Skeletal muscle cell (primary cell): ENCODE measurements at places on chromosomes 12 and 14.
A peak's percentile ranks its signal among the peaks of the same experiment; 100 is the strongest.

DNA sequence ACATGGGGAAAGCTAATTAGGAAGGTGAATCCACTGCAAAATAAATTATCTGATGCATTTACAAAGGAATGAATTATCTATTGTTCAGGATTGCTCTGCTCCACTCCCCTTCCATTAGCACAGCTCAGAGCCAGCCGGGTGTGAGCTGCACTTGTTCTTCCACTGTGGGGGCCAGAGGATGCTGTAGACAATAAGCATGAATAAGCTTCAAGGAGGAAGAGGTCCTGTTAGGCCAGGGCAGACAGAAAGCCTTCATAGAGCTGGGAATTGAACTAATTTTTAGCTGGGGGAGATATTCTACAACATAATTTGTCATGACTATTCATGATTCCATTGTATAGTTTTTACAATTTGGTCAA lies 137.6 kb upstream of the MAX start:
- no peak for DNase-seq

DNA sequence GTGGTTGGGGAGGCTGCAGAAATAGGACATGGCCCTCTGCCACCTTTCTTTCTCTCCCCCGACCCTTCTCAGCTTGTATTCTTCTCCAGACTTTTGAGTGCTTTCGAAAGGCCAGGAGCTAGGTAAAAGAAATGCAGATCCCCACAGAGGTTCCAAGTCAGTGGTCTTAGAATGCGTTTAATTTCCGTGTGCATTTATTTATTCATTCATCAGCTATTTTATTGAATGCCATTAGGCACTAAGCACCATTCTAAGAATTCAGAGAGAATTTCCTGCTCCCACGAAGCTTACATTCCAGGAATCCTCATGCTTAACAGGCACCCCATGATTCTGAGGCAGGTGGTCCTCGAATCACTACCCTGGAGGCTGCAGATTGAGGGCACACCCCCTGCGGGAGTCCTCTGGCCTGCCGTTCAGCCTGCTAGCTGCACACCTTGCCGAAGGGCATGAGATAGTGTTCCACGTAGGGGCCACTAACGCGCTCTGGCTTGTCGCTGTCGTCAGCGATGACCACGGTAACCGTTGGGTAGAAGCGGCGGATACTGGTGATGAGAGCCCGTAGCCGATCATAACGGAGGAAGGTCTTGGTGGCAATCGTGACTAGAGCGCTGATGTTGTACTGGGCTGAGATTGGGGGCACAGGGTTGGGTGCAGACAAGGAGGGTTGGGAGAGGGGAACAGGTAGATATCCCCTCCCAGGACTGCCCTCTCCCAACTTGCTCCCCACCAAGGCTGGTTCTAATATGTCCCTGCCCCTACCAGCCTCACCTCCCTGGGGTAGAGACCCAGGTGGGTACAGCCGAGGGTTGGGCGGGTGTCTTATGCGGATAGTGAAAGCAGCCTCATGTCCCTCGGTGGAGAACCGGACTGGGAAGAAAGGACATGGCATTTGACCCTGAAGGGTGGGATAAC lies 4.5 kb downstream of the B4GALNT1 start:
- no peak for DNase-seq

GRCh38 chr14:69943084-69943780 lies 64.0 kb downstream of the SMOC1 start:
- DNase-seq = no peak

GRCh38 chr12:12501121-12501520 lies 61.5 kb downstream of the DUSP16 start:
- no peak for DNase-seq

GRCh38 chr12:84502907-84503787 lies 409.5 kb downstream of the SLC6A15 start:
- DNase-seq = peak; percentile 25

DNA sequence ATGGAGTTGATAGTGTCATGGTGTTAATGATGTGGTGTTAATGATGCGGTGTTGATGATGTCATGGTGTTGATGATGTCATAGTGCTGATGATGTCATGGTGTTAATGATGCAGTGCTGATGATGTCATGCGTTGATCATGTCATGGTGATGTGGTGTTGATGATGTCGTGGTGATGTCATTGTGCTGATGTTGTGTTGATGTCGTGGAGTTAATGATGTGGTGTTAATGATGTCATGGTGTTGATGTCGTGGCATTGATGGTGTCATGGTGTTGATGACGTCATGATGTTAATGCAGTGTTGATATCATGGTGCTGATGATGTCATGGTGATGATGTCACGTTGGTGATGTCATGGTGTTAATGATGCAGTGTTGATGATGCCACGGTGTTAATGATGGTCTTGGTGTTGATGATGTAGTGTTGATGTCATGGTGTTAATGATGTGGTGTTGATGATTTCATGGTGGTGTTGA lies 49.1 kb upstream of the RIMBP2 start:
- no peak for DNase-seq

DNA sequence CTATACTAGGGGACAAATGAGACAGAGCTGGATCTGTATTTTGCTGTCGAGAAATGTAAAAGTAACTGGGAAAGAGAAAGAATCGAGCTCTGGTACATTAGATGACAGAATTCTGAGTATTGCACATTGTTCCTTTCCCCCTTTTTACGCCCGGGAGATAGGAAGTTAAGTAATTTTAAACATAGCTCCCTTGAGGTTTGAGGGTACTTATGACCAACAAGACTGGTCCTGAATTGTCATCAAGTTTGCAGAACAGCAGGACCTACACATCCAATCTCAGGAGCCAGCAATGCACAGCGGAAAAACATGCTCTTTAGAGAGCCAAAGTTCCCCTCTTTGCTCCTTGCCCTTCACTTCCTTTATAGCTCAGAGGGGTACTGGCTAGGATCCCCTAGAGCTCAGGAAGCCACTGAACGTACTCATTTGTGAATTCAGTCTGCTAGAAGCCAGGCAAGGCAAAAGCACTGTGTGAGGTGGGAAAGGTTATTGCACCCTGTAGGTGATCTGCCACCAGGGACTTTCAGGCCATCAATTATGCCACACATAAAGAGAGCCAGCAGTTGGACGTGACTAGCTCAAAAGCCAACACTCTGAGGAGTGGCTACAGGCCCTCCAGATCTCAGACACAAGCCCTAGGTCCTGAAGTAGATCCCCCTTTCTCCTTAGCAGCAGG lies 333.8 kb downstream of the KCNH5 start:
- no peak for DNase-seq

DNA sequence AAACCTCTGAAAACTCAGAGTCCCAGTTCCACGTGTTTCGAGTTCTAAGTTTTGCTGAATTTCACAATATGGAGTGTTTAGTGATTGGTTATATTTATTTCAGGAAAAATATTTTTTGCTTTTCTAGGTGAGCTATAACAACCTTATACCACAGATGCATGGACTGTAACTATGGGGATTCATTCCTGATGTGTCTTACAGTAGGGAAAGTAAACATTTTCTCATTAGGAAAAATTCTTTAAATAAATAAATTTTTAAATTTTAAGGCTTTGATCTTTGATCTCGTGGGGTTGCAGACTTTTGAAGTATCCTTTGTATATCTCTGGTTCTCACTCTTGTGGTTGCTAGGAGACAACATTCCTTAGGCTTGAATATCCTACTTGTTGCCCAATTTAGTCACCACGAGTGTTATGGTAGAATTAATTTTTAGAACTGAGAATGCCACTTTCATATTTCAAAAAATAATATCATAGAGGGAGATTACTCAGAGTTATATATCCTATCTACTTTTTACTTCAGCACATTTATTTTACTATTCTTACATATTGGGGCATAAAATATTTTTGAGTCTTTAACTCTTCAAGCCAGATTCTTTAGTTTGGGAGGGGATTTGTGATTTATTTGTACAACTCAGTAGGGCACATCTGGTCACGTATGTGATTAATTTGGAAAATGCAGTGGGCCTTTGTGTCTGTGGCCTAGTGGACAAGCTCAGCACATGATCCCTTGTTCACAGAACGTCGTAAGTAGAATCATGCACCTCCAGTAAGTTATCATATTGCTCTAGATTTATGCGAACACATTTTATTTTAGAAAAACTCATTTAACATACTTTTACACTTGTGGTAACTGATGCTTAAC lies 224.0 kb downstream of the TTC6 start:
- DNase-seq = peak; percentile 7

DNA sequence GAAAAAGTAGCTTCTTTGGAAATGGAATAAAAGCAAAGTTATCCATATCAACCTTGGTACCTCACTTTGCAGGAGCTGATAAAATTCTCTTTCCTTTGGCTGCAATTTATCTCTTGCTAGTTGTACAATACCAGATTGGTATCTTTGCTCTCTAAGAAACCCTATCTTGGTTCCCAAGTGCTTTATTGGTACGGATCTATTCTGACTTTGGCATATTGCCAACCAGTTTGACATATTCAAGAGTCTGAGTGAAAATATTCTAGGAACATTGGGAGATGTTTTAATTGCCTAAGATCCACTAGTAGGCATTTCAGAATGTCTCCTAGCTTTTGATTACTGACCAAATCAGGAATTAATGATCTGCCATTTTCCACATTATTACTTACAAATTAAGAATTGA lies 167.2 kb upstream of the ATP2B1 start:
- DNase-seq = no peak

- DNase-seq = no peak
These were observed 5.5 kb downstream of the CEP170B start for GRCh38 chr14:104870368-104871144.

GRCh38 chr14:31944256-31945073 lies 132.6 kb upstream of the ARHGAP5 start:
- no peak for DNase-seq

DNA sequence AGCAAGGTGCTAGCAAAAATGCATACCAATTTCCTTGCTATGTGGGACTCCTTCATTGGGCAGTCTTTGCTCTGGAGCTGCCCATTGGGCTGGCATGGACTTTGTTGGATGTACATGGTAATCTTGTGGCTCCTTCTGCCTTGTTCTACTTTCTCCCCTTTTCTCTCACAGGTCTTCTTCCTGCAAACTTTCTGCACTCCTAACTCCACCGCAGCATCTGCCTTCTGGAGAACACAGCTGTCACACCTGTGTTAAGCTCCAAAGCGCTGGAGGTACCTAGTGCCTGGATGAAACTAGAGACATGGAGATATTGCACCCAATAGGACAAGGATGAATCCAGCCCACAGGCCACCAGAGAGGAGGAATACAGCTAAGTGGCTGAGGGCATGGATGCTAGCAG lies 60.7 kb upstream of the CCND2 start:
- no peak for DNase-seq

GRCh38 chr12:30384976-30385375 lies 310.7 kb downstream of the IPO8 start:
- DNase-seq = no peak

DNA sequence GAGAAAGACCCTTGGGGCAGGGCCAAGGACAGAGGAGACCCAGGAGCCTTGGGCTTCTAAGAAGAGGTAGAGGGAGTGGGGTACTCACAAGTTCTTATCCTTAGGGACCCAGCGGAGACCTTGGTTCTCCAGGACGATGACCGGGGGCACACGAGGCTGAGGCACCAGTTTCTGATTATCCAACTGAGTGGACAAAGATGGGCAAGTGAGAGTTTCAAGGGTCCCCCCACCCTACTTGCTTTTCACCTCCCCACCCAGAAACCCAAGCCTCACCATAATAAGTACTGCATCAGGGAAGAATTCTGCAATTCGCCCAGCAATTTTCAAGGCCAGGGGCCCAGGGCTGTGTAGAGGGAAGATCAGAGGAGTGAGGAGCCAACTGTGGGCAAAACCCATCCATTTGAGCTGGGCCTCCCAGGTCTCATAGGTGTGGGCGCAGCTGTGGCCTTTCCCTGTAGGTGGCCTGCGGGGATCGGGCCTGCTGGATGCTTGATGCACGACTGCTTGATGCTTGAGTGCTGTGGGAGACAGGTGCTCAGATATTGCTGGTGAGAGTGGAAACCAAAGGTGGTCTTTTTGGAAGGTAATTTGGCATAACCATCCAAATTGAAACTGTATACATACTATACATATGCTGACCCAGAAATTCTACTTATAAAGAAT lies 2.0 kb downstream of the EMC9 start:
- no peak for DNase-seq

GRCh38 chr14:90582166-90582565 lies 185.3 kb downstream of the CALM1 start:
- no peak for DNase-seq

- DNase-seq = no peak
These were observed 1.3 kb downstream of the TNFAIP2 start for GRCh38 chr14:103124501-103125001.

GRCh38 chr14:59215322-59215721 lies 26.9 kb downstream of the DAAM1 start:
- DNase-seq = peak; percentile 17

DNA sequence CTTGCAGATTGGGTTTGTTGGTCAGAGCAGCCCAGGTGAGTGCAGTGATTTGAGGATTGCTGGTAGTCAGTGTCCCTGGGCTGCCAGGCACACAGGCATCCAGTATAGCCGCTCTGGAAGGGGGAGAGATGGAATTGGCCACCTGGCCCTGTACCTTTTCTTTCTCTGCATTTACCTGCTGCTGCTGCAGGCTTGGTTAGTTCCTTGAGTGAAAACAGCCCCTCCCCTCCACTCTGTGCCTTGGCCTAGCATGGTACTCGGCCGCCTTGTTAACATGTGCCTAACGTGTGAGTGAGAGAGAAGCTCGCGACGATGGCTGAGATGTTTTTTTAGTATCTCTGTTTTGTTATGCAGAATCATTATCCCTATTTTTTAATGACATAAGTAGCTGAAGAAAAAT lies 49.3 kb upstream of the AMN start:
- no peak for DNase-seq

- DNase-seq = peak; percentile 88
These were observed 101.1 kb downstream of the BBS10 start for GRCh38 chr12:76247026-76247646.

DNA sequence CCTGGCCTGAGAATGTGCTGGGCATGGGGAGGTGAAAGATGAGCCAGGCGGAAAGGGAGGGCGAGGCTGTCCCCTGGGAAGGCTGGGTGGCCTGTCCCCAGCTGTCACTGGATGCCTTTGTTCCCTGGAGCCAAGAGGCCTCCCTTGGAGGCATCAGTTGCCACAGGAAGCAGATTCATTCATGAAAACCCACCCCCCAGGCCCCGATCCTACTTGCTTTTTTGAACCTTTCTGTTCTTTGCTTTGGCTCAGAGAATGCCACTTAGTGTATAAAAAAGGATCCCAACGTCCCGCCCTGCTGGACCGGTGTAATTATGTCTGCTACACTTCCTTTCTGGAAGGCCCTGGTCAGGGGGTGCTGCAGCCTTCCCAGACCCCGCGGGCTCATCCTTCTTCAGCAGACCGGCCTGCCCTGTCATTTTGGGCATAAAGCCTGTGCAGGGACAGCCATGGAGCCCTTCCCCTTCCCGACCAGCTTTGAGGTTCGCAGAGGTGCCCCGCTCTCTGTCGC lies 220.2 kb downstream of the SLC41A2 start:
- DNase-seq = no peak

GRCh38 chr14:24372701-24373416 lies 4.9 kb downstream of the NFATC4 start:
- no peak for DNase-seq

- peak; percentile 69 for DNase-seq
These were observed 324 bp upstream of the HOXC9 start for GRCh38 chr12:53999559-54000115.

GRCh38 chr12:9673404-9674225 lies 4.1 kb downstream of the CLEC2D start:
- DNase-seq = peak; percentile 84

- peak; percentile 76 for DNase-seq
These were observed 57.5 kb downstream of the FRS2 start for GRCh38 chr12:69527506-69528272.
